ENCODE measurements at places on chromosomes 6 and 20.

DNA sequence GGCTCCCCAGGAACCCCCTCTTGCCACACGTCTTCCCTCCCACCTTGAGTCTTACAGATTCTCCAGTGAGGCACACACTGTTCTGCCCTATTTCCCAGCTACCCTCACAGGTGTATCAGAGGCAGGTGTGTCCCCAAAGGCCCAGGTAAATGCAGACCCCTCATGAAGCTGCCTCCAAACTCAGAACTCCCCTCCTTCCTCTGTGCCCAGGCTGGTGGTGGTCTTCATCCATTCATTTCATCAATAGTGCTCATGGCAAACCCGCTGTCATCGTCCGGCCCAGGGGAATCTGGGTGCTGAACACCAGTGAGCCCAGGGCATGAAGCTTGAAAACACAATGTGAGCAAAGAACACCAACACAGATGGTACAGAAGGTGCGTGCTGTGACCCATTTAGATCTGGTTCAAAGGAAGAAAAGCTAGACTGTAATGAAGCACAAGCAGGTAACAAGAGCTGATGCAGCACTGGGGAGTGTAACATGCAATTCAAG is 213.1 kb downstream of the SYNDIG1 start:
- DNase-seq: no peak

DNA sequence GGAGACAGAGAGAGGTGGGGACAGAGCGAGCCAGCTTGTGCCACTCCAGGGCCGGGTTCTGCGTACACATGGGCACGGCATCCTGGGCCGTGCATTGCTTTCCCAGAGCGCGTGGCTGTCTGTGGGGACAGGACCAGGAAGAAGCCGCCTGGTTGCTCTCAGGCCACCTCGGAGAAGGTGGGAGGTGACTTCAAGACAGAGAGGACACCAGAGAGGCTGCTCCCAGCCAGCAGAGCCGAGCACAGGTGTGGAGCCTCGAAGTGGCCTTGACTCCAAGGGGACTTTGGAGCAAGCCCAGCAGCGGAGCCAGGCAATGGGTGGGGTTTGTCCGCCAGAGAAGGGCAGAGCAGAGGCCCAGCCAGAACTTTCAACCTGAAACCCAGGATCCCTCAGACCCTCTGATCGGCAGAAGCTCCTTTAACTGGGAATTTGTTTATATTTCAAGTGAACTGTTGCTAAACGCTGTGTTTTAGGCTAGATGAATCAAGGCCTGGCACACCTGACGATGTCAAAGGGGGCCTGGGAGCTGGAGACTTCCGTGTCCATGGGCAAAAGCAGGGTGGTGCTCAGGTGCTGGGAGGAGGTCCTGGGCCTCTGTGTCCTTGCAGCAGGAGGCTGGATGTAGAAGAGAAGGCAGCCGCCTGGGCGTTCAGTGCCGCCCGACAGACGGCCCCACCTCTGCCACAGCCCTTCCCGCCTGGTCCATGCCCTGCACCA is 262.1 kb downstream of the DLL1 start:
- DNase-seq: no peak

GRCh38 chr20:49291200-49291599 is 13.3 kb upstream of the ZNFX1 start:
- no peak for DNase-seq

DNA sequence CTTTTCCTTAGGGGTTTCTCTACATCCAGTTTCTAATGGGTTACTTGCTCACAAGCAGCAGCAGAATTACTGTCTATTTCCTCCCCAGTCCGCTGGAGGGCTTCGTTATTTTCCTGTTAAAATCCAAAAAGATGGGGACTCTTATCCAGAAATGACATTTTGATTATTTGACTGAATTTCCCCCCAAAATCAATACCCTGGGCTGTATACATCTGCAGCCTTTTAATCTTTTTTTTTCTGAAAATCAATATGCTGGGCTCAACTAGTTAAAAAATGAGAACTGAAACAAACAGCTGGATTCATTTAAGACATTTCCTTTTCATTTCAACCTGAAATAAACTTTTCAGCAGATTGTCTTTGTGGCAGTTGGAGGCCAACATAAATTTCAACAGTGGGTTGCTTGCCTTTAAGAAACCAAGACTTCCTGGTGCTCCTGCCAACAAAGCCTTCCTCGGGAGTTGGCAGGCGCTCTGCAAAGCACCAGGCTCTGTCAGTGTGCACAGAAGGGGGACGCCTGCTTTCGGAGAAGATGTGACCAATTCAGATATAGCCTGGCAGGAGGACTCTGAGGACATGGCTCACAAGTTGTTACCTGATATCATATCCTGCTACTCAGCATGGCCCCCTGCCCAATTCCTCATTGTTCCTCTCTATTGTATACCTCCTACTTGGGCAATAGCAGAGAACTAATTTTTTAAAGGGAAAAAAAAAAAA is 204.7 kb upstream of the ARG1 start:
- DNase-seq: peak; percentile 15

DNA sequence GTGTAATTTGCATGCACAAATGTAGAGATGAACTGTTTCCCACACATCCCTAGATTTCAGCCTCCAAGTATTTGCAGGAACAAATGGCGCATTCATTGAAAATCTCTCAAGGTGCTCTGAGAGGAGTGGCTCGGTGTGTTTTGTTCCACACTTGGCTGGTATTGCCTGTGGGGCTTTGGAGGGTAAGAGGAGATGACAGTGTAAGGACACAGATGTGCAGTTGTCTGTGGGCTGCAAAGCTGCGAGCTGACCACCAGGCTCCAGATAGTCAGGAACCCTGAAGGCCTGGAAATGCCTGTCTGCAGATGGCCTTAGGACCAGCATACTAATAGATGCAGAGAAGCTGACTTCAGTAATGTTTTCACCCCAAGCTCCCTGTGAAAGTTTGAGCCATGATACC is 57.7 kb upstream of the PBOV1 start:
- no peak for DNase-seq

GRCh38 chr6:164262348-164262747 is 847.8 kb downstream of the QKI start:
- DNase-seq: no peak

- DNase-seq: peak; percentile 86
Observed at GRCh38 chr6:56708810-56709597, 66.3 kb upstream of the DST start.

- no peak for DNase-seq
Observed at GRCh38 chr20:45432294-45432693, 16.4 kb downstream of the PIGT start.

DNA sequence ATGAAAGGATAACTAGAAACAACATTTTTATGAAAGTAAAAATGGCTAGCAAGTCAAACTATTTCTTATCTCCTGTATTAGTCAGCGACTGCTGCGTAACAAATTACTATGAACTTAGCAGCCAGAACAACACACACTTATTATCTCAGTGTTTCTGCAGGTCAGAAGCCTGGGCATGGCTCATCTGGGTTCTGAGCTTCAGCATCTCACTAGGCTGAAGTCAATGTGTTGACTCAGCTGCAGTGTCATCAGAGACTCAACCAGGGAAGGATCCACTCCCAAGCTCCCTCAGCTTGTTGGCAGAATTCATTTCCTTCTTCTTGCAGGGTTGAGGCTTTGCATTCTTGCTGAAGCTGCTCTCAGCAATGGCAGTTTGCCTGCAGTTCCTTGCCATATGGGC is 33.2 kb upstream of the IGF2R start:
- DNase-seq: peak; percentile 84

DNA sequence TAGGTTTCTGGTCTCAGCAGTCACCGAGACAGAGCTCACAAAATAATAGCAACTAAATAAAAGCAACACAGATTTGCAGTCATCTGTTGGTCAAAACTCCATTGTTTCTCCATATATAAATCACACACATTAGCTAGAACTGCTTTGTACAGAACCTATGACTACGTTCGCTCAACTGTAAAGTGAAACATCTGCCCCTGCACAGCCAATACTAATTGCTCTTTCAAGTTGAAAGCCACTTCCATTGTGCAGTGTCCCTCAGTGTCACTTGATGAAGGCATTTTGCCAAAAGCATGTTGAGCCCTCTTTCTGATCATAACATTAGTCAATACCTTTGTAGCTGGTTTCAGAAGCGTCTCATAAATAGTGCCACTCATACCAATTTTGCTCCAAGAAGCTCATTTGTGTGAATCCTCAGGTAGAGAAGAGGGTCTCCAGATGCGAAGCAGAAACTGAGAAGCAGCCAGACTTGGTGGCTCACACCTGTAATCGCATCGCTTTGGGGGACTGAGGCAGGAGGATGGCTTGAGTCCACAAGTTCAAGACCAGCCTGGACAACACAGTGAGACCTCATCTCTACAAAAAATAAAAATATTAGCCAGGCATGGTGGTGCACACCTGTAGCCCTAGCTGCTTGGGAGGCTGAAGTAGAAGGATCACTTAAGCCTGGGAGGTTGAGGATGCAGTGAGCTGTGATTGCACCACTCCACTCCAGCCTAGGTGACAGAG is 68.9 kb downstream of the PERP start:
- no peak for DNase-seq

DNA sequence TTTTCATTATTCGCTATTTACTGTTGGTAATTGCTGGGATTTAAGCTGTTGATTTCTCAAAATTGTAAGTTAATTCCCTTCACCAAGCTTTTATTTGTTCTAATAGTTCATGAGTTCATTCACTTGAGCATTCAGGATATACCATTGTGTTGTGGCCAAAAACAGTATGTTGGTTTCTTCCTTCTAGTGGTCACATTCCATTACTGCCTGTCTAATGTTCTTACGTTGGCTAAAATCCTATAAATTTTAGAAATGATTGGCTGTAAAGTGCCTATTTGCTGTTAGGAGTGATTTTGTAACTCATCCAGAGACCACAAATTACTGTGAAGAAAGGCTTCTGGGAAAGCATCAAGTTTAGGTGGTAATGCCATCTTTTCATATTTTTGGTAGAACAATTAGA is 76.3 kb downstream of the FARS2 start:
- DNase-seq: peak; percentile 83

DNA sequence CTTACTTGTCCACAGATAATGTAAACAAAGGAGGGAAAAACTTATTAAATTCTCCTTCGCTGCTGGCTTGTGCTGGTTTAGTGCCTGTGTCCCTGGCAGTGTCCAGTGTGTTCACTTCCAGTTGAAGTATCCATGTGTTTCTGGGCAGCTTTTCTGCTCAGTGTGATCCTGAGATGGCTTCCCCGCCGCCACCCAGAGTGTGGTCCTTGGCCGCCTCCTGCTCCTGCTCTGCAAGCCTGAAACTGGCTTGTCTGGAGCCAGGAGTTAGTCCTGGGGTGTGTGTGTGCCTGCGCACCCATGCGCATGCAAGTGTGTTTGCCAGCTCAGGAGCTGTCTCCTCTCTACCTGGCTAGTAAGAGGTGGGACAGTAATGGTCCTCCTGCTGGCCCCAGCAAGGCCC is 7.2 kb downstream of the BTBD3 start:
- DNase-seq: no peak

DNA sequence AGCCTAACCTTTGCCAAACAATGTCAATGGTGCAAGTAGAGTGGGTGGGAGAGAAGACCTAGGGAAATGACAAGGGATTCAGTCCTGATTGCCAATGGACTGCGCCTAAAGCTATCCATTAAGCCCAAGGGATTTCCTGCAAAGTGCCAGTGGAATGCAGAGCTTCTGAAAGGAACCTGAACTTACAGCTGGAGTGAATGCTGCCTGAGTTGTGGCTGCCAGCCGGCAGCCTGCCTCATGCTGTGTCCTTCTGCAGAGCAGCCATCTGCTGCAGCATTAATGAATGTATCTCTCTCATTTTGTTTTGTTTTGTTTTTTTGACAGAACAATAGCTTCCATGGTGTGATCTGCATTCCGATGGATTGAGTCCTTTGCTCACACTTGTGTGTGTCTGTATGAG is 44.7 kb downstream of the SLC35F1 start:
- DNase-seq: no peak

GRCh38 chr20:18738055-18738454 is 75.5 kb upstream of the SCP2D1 start:
- peak; percentile 82 for DNase-seq

GRCh38 chr6:15661853-15662325 is 939 bp downstream of the DTNBP1 start:
- DNase-seq: no peak

- peak; percentile 69 for DNase-seq
Observed at GRCh38 chr20:46752728-46753127, 43.3 kb downstream of the SLC2A10 start.

DNA sequence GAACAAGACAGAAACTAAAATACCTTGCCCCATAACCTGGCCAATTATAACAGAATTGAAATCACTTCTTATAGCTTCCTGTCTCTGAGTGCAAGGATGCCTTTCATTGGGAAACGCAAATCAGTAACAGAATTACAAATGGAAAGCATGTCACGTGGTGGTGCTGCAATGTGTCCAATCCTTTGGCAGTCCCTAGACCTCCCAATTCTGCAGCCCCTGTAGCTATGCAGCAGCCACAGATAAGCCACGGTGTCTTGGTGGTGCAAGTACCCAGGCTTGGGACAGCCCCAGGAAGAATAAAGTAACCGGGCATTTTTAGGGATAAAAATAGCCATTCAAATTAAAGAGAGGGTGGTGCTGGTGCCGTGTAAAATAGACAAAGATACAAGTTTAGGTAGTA is 134.6 kb upstream of the CCN2 start:
- peak; percentile 20 for DNase-seq

GRCh38 chr20:16707674-16708073 is 22.2 kb upstream of the SNRPB2 start:
- no peak for DNase-seq

DNA sequence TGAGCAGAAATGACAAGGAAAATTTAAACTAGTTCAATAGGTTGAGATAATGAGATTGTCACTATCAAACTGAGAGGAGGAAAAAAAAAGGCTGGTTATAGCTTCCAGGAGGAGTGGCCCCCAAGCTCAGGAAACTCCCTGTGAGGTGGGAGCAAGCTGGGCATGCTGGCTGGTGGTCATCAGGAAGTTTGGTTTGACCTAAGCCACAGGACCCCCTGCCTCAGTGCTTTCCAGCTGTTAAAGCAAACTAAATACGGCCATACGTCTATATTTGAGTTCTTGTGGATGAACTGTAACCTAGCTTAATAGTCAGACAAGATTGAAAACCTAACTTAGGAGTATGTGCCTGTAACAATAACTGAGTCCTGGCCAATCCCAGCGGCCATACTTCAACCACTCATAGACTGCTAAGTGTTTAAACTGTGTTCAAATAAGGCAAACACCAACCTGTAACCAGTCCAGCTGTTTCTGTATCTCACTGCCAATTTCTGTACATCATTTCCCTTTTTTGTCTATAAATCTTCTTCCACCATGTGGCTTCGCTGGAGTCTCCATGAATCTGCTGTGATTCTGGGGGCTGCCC is 24.6 kb upstream of the ZBTB24 start:
- DNase-seq: no peak

- no peak for DNase-seq
Observed at GRCh38 chr6:127748290-127748689, 152.6 kb downstream of the THEMIS start.

DNA sequence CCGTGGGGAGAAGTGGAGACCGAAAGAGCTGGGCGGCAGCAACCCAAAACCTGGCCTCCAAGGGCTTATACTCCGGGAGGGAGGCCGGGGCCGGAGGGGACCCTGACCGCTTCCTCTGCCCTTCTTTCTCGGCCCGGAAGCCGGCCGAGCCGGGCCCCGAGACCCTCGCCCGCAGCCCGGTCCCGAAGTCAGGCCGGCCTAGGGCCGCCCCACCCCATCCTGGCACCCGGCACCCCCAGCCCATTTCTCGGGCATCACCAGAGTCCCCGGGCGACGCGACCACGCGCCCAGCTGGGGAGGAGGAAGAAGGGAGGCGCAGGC is 572 bp upstream of the ZDHHC14 start:
- DNase-seq: no peak

GRCh38 chr6:150286912-150287311 is 81.9 kb upstream of the IYD start:
- DNase-seq: no peak

GRCh38 chr6:90458353-90459224 is 128.3 kb downstream of the MAP3K7 start:
- DNase-seq: no peak
